ENCODE measurements at places on chromosomes 3 and 15.

DNA sequence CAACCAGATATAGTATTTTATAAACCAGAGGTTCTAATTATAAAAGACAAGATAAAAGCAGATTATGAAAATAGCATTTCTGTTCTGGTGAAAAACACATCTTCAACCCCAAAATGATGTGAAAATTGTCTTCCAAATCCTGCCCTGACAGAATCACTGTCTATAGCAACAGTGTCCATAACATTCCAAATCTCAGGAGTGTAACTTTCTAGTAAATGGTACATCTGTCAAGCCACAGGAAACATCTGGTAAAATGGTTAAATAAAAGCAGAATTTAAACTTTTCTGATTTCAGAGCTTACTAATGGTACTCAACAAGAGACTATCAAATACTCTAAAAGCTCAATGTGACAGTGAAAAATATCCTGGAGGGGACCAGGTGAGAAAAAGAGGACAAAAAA lies 60.5 kb downstream of the VGLL4 start:
- no peak for DNase-seq

DNA sequence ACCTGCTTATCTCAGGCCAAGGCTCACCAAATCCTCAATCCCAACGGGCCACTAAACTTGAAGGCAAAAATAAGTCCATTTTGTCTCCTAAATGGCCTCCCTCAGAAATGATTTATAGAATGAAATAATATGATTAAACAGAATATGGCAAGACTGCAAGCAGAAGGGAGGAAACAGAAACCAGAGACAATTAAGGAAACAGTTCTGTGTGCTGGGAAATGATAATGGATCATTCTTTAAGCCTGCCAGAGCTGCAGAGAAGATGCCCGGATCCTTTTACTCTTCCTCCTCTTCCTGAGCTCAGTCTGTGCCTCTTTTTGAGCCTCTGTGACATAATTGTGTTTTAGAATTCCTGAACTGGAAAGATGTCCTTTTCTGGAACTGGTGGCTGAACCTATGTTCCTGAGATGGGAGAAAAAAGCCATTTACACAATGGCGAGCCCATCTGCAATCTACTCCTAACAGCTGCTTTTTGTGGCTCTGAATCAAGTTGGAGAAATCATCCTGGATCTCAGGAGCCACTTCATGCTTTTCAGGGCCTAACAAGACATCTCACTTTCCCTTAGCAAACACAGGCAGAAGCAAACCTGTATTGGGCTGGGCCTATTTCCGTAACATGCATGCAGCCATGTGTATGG lies 2.8 kb upstream of the ABHD2 start:
- no peak for DNase-seq

DNA sequence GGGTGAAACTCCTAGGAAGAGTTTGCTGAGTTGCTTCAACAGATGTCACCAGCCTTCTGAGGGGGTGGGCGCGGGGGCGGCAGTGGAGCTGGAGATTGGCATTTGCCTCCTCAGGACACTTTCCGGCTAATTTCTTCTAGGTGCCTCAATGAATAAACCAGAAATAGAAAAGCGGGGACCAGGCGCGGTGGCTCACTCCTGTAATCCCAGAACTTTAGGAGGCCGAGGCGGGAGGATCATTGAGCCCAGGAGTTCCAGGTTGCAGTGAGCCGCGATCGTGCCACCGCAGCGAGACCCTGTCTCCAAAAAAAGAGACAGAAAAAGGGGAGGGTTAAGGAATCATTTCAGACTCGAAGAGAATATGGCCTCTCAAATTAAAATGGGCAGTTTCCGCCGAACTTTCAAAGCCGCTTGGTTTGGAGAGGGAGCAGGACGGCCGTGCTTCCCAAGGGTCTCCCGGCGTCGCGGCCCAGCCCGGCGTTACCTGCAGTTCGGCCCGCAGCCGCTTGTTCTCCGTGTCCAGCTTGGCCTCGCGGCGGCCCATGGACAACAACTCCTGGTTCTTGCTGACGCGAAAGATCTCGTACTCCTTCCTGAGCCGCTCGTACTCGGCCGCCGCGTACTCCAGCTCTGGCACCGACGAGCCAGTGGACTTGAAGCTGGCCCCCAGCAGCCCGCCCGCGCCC lies 587 bp downstream of the NPHP3 start:
- peak; percentile 66 for DNase-seq

- no peak for DNase-seq
Observed at GRCh38 chr3:171654809-171655208, 155.5 kb downstream of the PLD1 start.

- no peak for DNase-seq
Observed at GRCh38 chr3:10485380-10485779, 20.0 kb downstream of the ATP2B2 start.

GRCh38 chr15:23033979-23034378 lies 5.4 kb downstream of the TUBGCP5 start:
- no peak for DNase-seq

GRCh38 chr15:70327856-70328678 lies 230.3 kb upstream of the TLE3 start:
- DNase-seq: peak; percentile 61

DNA sequence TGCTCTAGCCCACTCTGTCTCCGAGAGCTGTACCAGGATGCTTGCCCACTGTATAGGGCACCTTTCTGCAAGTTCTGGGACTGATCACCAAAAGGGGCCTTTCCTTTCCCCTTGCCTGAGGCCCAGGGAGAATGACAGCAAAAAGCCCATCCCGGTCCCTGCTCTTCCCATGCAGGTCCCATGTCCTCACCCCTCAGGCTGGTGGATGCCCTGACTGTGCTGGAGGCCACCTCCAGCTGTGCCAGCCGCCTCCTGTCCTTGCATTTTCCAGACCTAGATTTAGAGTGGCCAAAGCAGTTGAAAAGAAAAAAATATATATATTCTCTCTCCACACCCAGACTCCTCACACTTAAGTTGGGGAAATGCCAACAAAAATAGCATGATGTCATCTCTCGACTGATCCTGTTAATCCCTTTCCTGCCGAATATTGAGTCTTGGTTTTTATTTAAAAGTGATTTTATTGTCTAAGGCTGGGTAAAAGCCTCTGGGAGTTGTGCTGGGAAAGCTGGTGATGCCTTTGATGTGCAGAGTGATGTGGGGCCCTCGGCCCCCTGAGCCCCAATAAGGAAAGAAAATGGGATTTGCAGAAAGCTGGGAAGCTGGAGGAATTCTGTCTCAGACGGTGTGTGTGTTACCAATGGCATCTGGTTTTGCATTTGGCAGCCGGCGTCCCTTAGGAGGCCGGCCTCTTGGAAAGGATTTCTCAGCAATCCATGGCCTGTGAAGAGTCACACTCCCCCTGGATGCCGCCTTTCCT lies 29.3 kb upstream of the TPM1 start:
- no peak for DNase-seq

DNA sequence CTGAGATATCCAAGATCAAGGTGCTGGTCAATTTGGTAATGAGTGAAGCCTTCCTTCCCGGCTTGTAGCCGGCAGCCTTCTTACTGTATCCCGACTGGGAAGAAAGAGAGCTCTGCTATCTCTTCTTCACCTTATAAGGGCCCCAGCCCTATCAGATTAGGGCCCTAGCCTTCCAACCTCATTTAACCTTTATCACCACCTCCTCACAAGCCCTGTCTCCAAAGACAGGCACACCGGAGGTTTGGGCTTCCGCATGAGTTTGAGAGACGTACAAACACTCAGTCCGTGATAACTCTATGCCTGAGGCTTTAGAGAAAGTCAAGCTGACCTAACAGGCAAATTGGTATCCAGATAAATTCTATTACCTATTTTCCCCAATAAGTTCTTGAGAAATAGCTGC lies 243.9 kb downstream of the OPA1 start:
- no peak for DNase-seq

GRCh38 chr15:57866149-57866736 lies 159.7 kb downstream of the POLR2M start:
- DNase-seq: peak; percentile 79

DNA sequence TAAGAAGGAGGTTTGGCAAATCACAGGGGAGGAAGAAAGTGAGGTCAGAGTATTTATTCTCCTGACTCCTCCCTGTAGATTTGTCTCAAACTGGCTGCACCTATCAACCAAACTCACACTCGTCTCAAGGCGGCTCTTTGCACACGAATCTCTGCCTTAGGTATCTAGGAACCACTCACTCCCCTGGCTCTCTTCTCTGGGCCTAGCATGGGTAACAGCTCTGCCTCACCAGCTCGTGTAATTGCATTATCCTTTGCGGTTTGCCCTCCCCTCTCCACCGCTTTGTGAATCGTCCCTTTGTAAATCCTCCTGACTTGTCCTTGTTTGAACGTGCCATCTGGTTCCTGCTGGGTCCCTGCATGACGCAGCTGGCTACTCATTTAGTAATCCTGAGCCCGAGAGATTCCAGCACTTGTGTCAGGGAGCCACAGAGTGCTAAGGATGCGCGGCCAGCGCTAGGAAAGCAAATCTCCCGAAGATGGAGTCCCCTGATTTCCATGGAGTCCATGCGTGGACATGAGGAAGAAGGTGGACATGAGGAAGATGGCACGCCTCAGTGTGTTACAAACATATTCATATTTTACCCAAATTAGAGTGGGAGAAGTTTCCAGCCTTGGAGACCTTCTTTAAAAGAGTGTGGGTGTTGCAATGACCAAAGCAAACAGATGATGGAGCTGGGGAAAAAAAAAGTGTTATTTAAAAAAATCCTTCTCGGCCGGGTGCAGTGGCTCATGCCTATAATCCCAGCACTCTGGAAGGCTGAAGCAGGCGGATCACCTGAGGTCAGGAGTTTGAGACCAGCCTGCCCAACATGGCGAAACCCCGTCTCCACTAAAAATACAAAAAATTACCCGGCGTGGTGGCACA lies 26.7 kb downstream of the NRROS start:
- DNase-seq: peak; percentile 27

- DNase-seq: no peak
Observed at GRCh38 chr3:185737020-185737419, 87.8 kb downstream of the IGF2BP2 start.

DNA sequence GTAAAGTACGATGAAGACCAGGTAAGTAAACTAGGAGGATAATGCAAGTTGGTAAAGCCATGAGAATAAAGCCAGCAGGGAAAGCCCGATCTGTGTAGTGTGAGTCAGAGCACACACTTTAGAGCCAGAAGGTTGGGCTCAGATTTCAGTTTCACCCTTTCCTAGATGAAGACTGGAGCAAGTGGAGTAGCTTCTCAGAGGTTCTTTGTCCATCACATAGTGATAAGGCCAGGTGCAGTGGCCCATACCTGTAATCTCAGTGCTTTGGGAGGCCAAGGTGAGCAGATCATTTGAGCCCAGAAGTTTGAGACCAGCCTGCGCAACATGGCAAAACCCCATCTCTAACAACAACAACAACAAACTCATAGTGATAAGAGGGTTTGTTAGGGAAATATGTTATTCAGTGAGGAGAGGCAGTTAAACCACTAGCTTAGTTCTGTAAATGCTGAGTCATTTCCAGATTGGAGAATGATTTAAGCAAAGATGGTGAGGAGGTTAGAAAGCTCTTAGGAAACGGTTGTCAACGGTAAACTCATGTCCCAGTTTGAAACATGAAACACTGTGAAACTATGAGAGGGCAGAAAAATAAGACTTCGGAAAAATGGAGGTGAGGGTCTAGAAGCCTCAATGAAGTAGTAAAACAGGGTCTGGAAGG lies 39.0 kb downstream of the IL12A start:
- DNase-seq: peak; percentile 47

DNA sequence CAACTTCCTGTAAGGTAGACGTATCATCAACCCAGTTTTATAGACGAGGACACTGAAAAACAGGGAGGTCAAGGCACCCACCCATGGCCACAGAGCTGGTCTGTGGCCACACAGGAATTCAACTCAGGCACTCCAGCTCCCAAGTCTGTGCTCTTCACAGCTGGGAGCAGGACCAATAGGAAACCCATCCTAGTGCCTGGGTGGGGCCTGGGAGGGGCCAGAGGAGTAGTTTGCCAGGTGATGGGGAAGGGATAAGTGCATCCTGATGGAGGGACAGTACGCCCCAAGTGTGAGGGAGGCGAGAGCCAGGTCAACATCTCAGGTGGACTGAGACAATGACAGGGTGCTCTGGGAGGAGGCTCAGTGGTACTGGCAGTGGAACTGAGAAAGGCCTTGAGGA lies 22.0 kb downstream of the KIF9 start:
- no peak for DNase-seq

- no peak for DNase-seq
Observed at GRCh38 chr3:97882975-97883598, 61.3 kb downstream of the CRYBG3 start.

DNA sequence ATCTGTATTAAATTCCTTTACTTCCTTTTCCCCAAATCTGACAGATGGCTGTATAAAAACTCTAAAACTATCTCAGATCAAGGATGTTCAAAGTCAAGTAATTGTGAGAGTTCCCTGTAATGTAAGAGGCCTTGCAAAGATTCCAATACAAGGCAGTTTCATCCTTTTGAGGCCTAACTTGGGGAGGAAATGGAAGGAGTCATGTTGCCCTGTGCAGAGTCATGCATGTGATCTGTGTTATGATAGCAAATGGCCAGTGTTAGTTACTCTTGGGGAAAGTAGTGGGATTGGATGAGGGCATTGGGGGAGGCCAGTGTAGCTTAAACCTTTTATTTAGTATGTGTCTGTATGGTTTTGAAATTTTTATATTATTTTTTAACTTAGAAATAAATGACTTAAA lies 23.7 kb upstream of the FBXL22 start:
- DNase-seq: no peak

DNA sequence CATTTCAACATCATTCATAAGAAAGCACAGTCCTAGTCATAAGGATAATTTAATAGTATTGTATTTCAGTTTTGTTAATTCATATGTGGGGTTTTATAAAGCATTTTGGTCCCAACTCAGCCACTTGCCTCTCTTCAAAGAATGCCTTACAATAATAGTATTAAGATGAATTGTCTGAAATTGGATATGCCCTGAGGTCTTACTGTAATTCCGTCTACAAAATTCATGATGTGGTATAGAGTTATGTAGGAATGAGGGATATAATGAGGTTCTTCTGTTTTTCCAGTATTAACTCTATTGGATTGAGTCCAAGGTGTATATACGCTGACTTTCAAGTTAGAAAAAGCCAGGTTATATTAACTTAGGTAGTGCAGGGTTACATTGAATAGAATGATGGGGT lies 177.0 kb downstream of the GOLIM4 start:
- no peak for DNase-seq

GRCh38 chr15:35078221-35078915 lies 6.7 kb downstream of the NANOGP8 start:
- DNase-seq: peak; percentile 59

GRCh38 chr3:115833074-115833473 lies 209.8 kb downstream of the GAP43 start:
- DNase-seq: no peak

- no peak for DNase-seq
Observed at GRCh38 chr3:99627062-99627826, 11.2 kb upstream of the COL8A1 start.
